ENCODE measurements at places on chromosomes 7 and 10. TPM values are rescaled to one million over a fixed set of nuclear protein-coding genes. Genes with fewer than 3 reads are reported as not detected.

DNA sequence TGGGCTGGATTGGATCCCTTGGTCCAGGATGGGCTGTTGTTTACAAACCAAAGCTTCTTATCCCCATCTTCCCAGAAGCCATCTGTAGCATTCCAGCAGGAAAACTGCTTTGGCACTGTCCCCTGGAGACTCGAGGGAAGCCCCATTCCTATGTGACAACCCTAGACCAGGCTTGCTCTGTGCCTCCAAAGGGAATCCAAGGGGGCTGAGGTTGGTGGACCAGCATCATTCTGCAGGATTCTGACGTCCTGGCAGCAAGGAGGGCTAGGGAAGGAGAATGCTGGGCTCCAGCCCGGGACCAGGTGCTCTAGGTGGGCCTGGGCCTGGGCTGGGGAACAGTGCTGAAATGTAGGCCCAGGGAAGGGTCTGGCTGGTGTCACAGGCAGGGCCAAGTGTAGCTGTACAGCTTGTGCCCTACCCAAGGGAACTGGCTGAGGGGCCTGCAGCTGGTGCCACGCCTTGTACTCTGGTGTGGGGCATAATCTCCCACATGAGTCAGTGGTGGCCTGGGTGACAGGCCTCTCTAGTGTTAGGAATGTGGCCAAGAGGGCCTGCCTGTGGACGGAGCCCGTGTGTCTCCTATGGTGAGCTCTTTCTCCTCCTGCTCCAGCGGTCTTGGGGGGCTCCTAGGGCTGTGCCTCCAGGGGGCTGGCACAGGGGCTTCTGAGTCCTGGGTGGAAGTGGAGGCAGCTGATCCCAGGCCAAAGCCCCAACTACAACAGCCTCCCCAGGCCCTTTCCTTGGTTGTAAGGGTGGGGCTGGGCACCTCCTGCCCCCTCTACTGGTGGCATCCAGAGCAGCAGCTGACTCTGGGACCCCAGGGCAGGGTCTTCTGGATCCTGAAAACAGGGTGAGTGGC, 25.2 kb downstream of the TRIM8 start:
- no peak for DNase-seq

GRCh38 chr7:75739796-75740672, 1.3 kb upstream of the HIP1 start:
- DNase-seq, result no peak

DNA sequence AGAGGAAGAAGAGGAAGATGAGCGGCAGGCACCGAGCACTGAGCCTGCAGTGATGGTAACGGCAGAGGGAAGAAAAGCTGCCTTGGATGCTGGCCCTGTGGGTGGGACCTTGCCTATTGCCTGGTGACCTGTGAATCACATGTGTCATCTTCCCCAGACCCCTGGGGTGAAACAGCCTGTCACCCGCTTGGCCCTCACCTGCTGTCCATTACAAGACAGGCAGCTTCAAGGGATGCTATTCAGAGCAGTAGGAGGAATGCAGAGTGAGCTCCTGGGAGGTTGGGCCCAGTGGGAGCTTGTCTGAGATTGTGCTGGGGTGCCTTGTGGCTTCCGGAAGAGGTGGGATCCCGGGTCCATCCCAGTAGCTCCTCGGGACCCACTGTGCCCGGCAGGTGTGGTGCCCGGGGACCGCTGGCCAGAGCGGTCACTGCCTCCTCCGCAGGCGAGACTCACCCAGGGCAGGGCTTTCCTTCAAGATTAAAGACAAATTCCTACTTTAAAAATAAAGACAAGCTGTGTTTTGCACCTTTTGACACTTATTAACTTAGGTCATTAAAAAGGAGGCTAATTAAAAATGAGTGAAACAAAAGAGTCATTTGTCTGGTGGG, 440.2 kb upstream of the MKI67 start:
- DNase-seq, result no peak

- no peak for DNase-seq
Observed at GRCh38 chr7:105910172-105910571, 33.8 kb upstream of the ATXN7L1 start.

DNA sequence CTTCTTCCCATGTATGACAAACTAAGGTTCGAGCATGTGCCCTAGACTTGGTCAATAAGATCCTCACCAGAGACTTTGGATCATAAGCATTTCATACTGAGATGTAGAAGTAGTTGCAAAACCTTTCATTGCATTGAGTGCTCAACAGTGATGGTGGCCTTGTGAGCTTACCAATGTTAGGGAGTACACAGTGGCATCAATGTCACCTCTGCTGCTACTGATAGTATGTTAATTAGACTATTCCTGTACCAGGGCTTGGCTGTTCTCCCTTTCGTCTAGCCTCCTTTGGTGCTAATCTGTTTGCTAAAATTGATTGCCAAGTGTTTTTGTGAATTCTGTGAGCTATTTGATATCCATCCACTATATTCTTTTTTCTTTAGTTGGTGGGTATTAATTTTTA, 264.5 kb upstream of the SEMA3C start:
- DNase-seq, result no peak

DNA sequence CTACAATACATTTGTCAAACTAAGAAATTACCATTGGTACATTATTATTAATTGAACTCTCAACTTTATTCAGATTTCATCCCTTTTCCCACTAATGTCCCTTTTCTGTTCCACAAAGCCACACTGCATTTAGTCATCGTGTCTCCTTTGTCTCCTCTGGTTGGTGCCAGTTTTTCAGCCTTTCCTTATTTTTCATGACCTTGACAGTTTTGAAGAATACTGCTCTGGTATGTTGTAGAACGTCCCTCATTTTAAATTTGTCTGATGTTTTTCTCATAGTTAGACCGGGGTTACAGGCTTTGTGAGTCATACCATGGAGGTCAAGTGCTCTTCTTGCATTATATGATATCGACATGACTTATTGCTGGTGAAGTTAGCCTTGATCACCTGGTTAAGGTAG, 173.3 kb upstream of the AGK start:
- DNase-seq, result no peak

DNA sequence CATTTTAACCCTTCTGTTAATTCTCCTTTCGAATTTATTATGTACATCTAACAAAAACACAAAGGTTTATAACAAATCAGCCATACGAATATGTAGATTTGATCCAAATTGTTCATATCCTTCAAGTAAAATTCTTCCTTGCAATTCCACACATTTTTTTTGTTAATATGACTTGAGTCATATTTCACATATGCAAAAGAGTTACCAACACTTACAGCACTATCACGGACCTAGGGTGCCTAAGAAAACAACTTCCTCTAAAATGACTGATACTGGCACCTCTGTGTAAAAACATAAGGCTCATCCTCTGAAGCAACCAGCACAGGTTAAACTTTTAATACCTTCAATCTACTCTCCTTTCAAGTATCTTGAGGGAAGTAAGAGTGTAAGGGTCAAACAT, 451.8 kb downstream of the SEMA3D start:
- no peak for DNase-seq

DNA sequence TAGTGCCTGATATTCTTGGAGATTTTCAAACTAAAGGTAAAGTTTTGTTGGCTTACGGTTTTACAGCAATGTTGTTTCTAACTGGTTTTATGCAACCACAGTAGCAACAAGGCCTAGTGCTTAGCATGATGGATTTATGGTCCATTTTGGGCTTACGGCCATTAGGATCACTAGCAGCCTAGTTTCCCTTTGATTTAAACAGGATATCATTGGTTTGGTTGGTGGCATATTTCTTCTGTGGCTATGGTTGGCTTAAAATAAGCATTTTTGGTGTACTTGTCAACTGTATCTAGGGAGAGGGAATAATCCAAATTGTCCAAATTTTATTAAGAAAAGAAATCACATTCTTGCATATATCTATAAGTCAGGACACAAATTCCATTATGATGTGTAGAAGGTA, 194.0 kb downstream of the HDAC9 start:
- DNase-seq, result no peak

GRCh38 chr10:124727361-124727960, 16.7 kb downstream of the FAM53B start:
- DNase-seq, result no peak

DNA sequence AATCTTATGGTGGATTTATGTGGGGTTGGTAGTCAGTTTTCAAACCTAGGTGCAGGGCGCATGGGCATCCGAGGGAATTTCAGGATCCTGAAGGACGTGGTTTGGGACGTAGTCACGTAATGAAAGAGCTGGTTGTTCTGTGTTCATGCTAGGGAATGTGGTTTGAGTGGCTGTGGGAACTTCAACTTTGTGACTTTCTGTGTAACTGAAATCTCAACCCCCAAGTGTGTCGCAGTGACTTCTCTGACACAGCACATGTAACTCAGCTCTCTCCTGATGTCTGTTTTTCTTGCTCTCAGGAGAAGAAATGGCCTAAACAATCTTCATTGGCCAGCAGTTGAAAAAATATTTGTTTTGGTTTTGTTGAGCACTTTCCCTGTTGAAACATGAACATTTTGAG, 199.0 kb downstream of the PTEN start:
- DNase-seq, result no peak

DNA sequence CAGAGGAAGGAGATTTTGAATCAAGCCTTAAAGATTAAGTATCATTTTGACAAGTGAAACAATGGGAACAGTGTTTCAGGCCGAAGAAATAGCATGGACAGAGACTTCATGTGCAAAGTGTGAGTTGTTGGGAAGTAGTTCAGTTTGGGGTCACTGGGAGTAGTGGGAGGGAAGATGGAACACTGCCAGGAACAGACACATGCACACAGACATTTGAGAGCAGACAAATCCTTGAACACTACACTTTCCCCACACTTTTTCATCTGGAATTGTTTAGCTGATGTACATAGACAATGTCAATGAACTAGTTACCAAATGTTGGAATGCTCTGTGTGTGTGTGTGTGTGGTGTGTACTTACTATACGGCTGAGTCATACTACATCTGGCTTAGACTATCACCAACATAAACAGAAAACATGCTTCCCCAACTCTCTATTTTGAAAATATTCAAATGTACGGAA, 52.4 kb upstream of the LRRC17 start:
- peak; percentile 30 for DNase-seq

Gene FRAT2
- polyA plus RNA-seq, result 13.7 TPM

Gene MMD2
- polyA plus RNA-seq, result 0.11 TPM

Gene KCNIP2
- polyA plus RNA-seq, result 3.6 TPM

Gene NPY4R
- not detected for polyA plus RNA-seq

Gene ODAD2
- polyA plus RNA-seq, result 1.8 TPM

Gene ATP6V0E2
- 35.0 TPM for polyA plus RNA-seq
